ENCODE measurements at places on chromosomes 2 and 18.

DNA sequence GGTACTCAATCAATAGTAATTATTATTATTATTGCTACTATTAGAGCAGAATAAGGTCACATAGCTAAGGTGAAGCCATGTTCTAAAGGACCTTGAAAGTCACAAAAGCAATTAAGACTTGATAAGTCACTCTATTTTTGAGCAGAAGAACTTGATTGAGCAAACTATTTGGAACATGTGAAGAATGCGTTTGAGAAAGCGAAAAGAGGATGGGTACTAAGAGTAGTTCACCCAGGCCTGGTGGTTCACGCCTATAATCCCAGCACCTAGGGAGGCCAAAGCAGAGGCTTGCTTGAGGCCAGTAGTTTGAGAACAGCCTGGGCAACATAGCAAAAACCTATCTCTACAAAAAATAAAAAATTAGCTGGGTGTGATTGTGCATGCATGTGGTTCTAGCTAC, 7.2 kb upstream of the RTN4 start:
- DNase-seq, result no peak

GRCh38 chr2:111035830-111036441, 84.8 kb upstream of the BCL2L11 start:
- DNase-seq, result no peak

GRCh38 chr2:231781798-231782726, 980 bp upstream of the PDE6D start:
- DNase-seq, result peak; percentile 41

GRCh38 chr2:219573166-219573565, 1.1 kb downstream of the INHA start:
- peak; percentile 46 for DNase-seq

- no peak for DNase-seq
These were observed 21.1 kb downstream of the ANTXR1 start for GRCh38 chr2:69034122-69034521.

- no peak for DNase-seq
These were observed 33.1 kb upstream of the LNPK start for GRCh38 chr2:176035013-176035691.

DNA sequence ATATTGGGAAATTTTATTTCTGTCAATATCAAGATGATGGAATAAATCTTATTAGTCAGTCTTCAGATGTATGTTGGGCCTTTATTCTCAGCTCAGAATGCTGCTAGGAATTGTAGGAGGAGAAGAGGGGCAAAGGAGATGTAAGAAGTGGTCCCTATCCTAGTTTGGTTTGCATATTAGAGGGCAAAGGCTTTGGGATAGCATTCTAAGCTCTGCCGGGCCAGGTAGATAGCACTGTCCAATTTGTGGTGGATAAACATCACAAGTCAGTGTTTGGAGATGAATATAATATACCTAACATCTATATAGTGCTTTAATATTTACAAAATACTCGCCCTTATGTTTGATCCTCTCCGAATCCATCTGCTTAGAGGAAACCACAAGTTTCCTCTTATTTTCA, 149.2 kb downstream of the GULP1 start:
- DNase-seq, result no peak

DNA sequence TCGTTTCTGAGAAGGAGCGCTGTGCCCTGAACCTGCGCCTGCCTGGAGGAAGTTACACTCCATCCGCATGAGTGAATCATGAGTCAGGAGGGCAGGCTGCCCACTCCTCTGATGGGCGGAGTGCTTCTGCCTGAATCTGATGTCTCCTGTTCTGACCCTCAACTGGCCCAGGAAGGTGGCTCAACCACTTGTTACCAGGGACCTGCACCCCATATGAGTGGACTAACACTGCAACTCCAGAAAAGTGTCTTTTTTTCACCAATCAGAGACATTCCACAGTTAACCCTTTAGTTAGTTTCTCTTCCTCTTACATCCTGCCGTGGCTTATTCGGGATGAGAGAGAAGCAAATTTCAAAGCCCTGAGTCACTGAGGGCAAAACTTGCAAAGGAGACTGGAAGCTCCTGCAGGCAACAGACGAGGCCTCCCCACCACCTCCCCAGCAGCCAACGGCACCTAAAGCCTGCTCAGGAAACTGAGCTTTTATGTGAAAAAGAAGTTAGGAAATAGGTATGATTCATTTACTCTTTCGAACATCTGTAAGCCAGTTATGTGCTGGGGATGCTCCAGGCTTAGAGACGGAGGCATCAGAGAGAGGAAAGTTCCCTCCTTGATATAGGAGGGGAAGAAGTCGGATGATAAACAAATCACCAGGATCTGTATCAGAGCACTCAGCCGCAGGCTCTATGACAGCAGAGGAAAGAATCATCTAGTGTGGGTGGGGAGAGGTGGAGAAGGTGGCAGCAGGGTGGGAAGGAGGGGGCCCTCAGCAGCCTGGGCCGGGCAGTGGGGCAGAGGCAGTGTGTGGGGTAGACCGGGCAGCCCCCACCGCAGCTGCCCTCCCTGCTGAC, 30.9 kb downstream of the MBP start:
- no peak for DNase-seq

DNA sequence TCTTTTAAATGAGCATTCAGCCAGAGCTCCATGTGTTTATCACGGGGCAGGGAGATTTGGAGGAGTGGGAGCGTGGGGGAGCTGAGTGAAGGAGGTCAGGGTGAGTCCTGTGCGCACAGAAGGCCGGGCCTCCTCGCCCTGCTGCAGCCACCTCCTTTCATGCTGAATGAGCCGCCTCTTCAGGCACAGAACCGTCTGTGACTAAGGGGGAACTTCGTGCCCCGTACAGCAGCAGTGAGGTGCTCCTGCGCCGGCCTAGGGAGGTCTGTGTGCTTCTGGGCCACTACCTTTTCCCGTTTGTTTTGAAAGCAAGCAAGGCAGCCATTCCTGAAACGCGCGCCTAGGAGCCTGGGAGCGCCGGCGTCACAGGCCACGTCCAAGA, 27.1 kb upstream of the ZNF516 start:
- peak; percentile 43 for DNase-seq

DNA sequence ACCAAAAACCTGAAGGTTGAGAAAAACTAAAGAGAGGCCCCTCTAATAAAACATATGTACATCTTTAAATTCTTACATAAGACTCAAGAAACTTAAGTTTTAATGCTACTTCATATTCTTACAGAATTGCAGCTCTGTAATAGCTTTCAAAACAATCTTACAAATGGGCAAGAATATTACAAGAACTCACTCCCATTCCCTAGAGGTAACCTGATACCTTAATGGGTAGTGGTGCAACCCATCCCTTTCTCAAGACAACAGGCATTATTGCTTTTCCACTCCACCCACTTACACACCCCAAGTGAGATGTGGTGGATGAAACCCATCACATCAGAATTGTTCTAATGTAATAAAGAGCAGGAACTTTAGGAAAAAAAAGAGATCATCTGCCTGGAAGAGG, 103.7 kb downstream of the RBMS1 start:
- DNase-seq, result no peak

- DNase-seq, result peak; percentile 73
These were observed 1.1 kb upstream of the HOXD8 start for GRCh38 chr2:176128172-176128981.

- DNase-seq, result no peak
These were observed 152.5 kb upstream of the HAAO start for GRCh38 chr2:42944779-42945415.

DNA sequence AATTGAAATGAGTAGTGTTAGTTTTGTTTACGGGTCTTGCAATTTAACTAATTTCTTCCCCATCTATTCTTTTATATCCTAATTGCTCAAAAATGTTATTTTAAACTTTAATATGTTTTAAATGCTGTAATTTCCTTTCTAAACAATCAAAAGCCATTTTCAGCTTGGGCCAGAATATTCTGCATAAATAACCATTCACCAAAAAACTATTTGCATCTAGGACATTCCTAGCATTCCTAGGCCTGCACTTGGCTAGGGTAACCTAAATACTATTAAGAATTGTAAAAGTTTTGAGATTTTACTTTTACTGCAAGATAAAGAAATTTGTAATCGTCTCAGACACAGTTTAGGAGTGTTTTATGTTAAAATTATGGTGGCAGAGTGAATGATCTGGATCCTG, 7.8 kb upstream of the ETAA1 start:
- no peak for DNase-seq

- no peak for DNase-seq
These were observed at the start of gene SLC14A1 for GRCh38 chr18:45723567-45724355. TSS of gene SLC14A1 (plus strand) at chr18:45724181. CDS start at chr18:45730321, 6,140 bp downstream.

DNA sequence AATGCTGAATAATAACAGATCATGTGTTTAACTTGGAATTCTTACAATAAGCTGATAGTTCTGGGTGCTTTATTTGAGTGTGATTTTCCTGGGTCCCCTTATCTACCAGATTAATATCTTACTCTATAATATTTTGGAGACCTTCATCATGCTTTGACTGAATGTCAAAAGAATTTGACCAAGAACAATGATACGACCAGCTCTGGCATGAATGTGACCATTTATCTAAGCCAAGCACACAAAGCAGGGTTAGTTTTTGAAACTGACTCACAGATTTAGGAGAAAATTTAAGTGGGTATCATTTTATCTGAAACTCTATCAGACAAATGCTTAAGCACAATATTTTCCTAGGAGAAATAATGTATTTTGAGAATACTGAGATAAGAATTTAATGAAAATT, 677.0 kb downstream of the NYAP2 start:
- DNase-seq, result no peak

- no peak for DNase-seq
These were observed 77.7 kb downstream of the THADA start for GRCh38 chr2:43518181-43518580.

DNA sequence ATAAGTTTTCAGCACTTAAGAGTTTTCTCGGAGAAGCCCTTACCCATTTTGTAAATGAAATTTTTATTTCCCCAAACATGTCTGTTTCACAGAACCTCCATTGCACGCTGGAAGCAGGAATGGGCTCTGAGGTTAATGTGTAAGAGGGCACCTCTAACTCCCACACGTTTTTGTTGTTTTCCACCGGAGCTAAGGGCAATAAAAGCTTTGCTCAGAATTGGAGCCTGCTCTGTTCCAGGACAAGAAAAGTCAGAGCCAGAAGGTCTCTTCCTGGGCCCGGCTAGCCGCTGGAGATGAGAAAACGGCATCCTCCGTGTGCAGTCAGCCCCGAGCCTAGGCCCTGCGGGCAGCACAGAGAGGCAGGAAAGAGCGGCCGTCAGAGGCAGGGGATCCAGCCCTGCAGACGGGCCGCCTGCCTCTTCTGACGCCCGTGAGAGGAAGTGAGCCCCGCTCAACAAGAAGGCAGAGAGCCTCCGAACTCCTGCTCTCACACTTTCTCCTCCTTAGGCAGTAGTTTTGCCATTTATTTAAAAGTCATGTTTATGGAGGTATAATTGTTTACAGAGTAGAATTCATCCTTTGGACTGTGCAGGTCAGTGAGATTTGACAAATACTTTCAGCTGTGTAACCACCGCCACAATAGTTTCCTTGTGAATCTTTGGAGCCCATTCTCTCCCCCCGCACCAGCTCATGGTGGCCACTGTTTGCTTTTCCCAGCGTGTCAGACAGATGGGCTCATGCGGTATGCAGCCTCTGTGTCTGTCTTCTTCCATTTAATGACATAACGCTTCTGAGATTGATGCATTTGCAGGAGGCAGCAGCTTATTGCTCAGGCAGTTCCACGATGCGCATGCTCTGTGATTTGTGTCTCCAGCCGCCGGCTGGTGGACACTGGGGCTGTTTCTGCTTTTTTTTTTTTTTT, 117.3 kb downstream of the GALR1 start:
- peak; percentile 91 for DNase-seq

DNA sequence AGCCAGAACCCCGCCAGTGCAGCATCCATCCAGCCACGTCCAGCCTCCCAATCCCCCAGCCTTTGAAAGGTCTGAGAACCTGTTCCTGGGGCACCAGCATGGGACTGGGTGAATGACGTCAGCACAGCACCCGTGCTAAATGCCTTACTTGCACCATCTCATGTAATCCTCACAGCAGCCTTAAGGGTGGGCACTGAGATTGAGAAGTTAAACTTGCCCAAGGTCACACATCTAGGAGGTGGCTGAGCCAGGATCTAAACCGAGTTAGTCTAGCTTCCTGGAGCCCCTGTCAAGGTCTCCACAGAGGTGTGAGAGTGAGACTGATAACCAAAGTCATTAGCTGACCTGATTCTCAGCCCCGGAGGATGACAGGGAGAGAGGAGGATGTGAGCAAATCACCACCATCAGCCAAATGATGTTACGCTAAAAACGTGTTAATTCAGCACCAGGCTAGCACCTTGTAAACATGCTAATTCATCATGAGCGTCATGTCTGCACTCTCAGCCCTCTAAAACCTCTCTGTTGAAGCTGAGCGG, 4.6 kb downstream of the CD8A start:
- no peak for DNase-seq

DNA sequence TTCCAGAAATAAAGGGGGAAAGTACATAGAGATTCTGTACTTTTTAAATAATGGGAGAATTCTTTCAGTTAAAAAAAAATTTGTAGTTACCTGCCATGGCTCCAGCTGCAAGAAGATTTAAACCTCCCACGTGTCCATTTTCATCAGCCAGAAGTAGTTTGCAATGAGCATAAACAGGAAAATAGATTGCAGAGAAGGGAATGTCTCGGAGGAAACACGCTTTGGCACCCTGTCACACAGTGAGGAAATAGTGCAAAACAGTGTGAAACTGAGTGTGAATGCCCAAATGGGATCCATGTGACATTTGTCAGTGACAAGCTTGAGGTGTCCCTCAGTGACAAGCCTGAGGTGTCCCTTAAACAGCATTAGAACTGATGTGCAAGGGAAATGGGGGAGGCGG, 102.7 kb downstream of the SLC25A12 start:
- DNase-seq, result no peak

DNA sequence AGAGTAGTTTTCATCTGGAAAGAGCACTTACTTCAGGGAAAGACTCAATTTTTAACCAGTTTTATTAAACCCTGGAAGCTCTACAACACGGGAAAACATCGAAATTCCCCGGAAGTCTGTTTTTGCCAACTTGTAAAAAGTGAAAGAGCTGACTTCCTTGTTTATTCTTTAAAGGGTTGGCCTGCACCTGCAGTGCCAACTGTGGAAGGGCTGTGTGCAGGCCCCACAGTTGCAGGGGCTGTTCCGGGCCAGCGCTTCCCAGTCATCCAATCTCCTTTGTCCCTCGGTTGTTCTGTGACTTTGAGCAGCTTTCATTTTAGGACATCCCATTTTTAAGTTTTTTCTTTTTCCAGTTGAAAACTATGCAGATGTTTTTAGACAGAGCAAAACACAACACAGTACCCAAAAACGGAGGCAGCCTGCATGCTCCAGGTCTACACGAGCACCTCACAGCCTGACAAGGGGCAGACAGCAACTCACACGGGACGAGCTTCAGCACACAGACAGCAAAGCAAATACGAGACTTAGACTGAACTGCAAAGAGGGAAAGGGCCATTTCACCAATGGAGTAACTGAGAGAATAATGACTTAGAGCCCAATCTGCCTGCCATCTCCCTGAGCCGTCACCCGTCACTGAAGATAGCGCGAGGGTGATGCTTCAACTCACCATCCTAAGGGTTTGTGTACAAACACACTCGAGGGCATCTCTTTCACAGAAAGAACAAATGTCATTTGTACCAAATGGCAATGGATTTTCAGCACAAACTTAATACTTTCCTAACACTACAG, 70.6 kb downstream of the EMILIN2 start:
- no peak for DNase-seq

Data from NCI-H748 treated with DMSO at 0.1 percent for 48 hours (cell line).